ENCODE measurements at places on chromosomes 16 and 17.

- no peak for DNase-seq
These were observed 20.3 kb upstream of the KRT20 start for GRCh38 chr17:40905370-40905769.

DNA sequence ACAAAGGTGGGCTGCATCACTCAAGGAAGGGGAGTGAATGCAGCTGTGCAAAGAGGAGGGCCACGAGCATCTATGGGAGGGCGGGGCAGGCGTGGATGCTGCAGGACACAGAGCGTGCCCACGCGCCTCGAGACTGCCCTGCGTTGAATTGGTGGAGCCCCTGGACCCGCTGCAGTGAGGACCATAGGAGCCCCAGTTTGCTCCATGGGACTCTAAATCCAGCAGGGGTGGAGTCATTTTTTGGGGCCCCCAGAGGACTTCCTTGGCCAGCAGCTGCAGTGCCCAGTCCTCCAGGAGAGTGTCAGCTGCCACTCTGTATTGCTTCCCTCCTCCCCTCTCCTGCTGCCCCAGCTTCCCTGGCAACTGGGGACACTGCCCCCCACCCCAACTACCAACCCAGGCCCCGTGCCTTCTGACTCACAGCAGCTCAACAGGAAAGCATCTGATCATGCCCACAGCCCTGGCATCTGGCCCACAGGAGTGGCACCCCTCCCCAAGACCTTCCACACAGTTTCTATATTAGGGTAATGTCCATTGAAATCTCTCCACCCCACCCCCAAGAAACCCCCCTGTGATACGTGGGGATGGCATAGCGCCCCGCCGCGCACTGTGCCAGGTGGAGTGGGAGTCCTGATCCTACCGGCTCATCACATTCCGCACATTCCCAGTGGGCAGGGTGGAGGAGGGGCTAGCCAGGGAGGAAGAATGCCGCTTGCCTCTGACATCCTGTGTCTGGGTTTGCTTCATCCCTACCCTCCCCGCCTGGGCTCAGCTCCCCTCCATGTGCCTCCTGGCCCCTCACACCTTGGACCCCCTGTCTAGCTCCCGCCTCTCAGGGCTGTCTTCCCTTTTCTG is 27.8 kb upstream of the ITGA3 start:
- peak; percentile 83 for DNase-seq

DNA sequence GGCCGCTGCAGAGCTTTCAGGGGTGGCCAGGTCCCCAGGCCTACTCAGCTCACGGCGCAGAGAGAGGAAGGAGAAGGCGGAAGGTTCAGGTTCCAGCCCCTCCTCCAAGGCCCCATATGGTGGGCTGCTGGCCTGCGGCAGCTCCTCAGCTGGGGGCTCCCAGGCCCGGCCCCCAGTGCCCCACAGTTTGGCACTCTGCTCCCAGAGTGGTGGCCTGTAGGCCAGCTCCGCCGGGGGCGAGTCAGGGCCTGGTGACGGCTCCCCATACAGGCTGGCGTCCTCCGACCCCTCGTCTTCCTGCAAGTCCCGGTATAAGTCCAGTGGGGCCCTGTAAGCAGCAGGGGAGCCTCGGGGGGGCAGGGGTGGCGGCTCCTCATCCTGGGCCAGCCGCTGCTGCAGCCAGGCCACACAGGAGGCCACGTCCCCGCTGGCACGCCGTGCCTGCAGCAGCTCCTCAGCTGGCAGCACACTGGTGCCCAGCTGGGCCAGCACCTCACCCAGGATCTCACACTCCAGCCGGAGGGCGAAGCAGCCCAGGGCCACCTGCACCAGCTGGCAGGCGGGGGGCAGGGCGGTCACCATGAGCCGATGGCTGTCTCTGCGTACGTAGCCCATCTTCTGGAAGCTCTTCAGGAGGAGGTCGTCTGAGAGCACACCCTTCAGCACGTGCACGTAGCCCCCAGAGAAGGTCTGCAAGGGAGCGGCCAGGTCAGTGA is 3.7 kb downstream of the SPATA2L start:
- DNase-seq = no peak

GRCh38 chr17:21247552-21248258 is 5.5 kb downstream of the NATD1 start:
- no peak for DNase-seq

- DNase-seq = no peak
These were observed 188.7 kb downstream of the TANC2 start for GRCh38 chr17:63154586-63155244.

DNA sequence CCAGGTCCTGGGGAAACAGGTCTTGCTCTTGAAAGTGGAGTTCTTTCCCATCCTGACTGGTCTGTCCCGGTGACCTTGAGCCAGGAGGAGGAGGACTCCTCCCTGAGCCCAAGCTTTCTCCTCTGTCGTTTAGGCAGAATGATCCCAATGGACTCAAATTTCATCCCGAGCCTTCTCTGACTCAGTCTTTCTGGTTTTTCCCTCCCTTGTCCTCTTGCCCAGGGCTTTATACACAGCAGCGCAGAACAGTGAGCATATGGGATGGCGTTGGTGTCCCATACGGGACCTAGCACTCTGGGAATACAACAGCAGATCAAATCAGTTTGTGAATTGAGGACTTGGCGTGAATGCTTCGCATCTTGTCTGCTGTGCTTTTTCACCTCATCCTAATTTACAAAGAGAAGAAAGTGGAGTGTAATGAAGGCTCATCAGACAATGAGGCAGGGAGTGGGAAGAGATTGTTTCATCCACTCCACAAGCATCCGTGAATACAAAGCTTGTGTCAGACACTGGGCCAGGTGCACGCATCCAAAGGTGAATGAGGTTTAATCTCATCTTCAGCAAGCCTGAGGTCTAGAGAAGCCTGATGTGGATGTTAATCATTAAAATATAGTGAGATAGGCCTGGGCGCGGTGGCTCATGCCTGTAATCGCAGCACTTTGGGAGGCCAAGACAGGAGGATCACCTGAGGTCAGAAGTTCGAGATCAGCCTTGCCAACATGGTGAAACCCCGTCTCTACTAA is 1.1 kb upstream of the XYLT1 start:
- DNase-seq = no peak

GRCh38 chr16:68776821-68777485 is 39.9 kb downstream of the CDH1 start:
- DNase-seq = no peak

GRCh38 chr17:48479014-48479402 is 49.0 kb upstream of the SKAP1 start:
- no peak for DNase-seq

GRCh38 chr16:28898266-28898665 is 20.0 kb downstream of the ATP2A1 start:
- DNase-seq = no peak

- no peak for DNase-seq
These were observed 3.9 kb downstream of the CDH13 start for GRCh38 chr16:82630688-82631087.

- DNase-seq = no peak
These were observed 13.7 kb downstream of the UNC45B start for GRCh38 chr17:35161281-35161761.

DNA sequence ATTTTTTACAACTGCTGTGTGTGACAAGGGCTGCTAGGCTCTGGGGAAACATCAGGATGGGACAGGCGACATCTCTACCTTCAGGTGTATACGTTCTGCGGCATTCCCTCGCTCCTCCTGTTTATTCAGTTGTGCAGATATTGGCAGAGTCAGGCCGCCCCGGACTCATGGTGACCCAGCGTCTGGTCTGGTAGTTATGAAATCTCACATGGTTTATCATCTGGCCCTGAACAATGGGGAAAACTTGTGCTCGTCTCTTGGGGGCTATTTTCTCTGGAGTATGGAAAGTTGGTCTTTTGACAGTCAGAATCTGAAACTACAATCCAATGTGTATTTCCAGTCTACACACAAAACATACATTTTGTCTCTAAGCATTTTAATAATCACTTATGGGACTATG is 3.3 kb downstream of the MARCHF10 start:
- no peak for DNase-seq

DNA sequence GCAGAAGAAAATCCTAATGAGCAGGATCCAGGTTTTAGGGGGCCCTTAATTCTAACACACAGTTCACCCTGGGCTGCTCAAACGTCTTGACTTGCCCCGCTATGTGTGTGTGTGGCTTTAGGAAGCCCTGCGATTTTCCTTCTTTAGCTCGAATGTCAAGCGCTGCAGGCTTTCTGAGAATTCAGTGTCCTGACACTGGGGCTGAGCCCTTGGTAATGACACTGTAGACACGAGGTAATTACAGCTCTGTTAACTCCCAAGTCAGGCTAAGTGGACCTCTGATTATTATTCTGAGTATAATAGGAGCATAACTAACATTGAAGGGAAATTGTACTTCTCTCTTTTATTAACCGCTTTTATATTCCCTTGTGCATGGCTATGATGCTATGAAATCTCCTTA is 202.1 kb downstream of the RBFOX1 start:
- DNase-seq = no peak

- DNase-seq = no peak
These were observed 713 bp downstream of the COX11 start for GRCh38 chr17:54967621-54968261.

DNA sequence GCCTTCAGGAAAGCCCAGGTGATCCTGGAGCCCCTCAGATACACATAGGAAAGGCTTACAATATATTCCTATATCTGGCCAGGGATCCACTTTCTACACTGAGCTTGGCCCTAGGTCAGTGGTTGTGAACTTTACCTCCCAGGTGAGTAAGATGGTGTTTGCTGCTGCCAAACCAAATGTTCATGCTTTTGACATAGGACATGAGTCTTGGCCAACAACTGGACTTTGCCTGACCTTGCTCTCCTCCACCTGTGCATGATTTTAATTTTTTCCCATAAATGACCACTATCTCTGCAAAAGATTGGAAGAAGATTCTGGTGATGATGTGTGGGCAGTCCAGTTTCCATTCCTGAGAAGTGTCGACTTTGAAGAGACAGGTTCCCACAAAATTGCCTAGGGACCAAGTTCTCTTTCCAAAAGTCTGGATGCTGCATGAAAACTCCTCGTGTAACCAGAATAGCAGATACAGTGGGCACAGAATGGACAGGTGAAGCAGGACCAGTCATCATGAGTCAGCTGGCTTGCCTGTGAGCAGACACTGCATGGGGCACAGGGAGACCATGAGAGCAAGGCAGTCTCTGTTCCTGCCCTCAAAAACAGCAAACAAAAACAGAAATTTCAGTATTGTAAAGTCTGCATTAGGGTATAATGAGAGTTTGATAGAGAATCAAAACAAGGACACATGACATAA is 226.4 kb upstream of the MON1B start:
- no peak for DNase-seq

DNA sequence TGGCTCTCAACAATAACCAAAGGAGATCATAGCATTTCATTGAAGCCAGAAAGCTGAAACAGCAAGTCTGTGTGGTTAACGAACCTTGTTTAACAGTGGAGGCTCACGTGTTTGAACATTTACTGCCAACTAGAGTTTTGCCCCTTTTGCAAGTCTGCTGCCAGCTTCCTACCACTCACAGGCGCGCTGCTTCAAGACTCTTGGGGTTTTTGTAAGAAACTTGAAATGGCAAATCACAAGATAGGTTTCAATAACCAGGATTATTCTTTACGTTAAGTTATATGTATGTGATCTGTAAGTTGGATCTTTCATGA is 1.2 kb downstream of the SNTB2 start:
- no peak for DNase-seq

DNA sequence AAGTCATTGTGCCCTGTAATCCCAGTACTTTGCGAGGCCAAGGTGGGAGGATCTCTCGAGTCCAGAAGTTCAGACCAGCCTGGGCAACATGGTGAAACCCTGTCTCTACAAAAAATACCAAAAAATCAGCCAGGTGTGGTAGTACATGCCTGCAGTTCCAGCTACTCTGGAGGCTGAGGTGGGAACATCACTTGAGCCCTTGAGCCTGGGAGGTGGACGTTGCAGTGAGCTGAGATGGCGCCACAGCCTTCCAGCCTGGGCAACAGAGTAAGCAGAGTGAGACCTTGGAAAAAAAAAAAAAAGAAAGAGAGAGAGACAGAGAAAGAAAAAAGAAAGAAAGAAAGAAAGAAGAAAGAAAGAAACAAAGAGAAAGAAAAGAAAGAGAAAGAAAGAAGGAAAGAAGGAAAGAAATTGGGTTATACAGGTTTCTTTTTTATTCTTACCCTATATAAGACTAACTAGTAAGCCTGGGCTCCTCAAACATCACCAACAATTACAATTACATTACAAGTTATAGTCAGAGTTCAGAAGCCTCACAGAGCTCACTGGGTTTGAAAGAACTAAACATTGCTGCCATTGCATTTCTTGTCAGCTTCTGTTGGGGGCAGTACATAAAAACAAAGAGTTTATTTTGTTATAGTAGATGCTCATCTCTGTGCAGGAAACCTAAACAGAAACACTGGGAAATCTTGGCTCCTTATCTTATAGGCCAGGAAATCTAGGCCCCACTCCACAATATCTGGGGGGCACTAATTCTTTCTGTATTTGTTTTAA is 6.7 kb upstream of the ABCA9 start:
- peak; percentile 61 for DNase-seq

- DNase-seq = no peak
These were observed 23.5 kb downstream of the CACNG1 start for GRCh38 chr17:67067571-67068482.

DNA sequence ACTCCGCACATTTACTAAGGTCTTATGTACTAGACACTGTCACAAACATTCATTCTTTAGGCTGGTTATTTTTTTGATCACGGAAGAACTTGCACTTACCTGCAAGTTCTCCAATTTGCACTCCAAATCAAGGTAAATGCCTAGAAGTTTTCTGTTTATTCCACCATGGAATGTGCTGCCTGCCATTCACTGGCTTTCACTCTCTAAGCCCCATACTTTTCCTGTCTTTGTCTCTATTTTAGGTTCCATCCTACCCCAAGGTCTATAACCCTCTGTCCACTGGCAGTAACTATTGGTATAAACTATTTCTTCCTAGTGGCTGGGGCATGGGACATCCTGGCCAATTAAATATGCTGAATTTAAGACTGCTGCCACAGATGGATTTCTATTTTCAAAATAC is 15.9 kb downstream of the XPO6 start:
- DNase-seq = no peak

DNA sequence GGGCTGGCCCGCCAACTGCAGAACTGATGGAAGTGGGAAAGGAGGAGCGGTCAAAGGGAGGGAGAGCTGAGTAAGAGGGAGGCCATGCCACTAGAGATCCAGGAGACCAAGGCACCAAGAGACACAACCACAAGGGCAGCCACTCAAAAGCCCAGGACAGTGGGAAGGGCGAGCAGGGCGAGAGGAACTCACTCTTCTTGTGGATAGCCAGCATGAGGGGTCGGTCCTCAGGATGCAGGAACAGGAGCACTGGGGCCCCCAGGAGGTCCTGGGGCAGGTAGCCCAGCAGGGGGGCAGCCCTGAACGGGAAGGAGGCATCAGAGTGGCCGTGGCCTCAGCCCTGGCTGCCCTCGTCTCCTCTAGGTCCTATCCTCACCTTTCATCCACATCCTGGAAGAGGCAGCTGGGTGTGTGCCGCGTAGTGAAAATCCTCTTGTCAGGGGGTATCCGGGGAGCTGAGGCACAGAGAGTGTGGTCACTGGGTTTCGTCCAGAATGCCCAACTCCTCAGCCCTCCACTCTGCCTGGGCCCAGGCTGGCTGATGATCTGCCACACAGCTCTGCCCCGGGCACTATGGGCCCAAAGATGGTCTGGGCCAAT is 4.3 kb downstream of the PER1 start:
- DNase-seq = no peak
